ENCODE measurements at places on chromosomes 7 and 10.

- DNase-seq: peak; percentile 84
Observed at GRCh38 chr10:3482200-3482993, 302.6 kb downstream of the KLF6 start.

GRCh38 chr10:95178266-95178665 is 15.8 kb upstream of the ACSM6 start:
- no peak for DNase-seq

- DNase-seq: no peak
Observed at GRCh38 chr10:98268694-98269431, 869 bp upstream of the LOXL4 start.

- no peak for DNase-seq
Observed at GRCh38 chr7:13201628-13202027, 514.2 kb downstream of the ARL4A start.

DNA sequence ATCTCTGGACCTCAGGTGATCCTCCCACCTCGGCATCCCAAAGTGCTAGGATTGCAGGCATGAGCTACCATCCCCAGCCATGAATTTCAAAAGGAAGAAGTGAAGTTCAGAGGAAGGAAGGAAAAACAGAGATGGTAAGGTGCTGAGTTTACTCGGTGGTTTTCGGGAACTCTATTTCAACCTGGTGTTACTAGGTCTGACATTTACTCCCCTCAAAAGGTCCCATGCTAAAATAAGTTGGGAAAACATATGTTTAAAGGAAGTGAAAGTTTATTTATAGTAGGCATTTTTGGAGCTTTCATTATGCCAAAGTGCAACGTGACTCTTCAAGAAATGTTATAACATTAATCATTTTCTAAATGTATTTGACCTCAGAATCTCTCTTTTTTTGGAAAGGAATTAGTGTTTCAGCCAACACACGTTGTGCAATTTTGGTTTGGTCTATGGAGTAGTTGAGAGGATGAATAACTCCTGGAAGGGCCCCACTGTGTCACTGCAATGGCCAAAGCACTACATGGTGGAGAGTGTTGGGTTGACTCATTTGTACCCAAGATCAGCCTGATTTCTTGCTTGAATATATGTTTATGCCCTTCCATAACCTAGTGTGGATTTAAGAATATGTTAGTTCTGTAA is 114.7 kb upstream of the FAM171A1 start:
- peak; percentile 35 for DNase-seq

GRCh38 chr10:23048191-23048590 is 47.2 kb upstream of the MSRB2 start:
- DNase-seq: no peak

- no peak for DNase-seq
Observed at GRCh38 chr7:157650131-157650631, 313.4 kb downstream of the DNAJB6 start.

GRCh38 chr7:45643630-45644029 is 69.5 kb downstream of the ADCY1 start:
- no peak for DNase-seq

GRCh38 chr7:103918631-103919271 is 70.7 kb downstream of the RELN start:
- DNase-seq: no peak

- no peak for DNase-seq
Observed at GRCh38 chr10:14727924-14728323, 46.8 kb downstream of the FAM107B start.

- no peak for DNase-seq
Observed at GRCh38 chr7:37198041-37198905, 250.4 kb downstream of the ELMO1 start.

GRCh38 chr7:66236713-66237303 is 31.7 kb downstream of the TPST1 start:
- peak; percentile 50 for DNase-seq

GRCh38 chr7:3201306-3201705 is 99.7 kb upstream of the SDK1 start:
- no peak for DNase-seq

DNA sequence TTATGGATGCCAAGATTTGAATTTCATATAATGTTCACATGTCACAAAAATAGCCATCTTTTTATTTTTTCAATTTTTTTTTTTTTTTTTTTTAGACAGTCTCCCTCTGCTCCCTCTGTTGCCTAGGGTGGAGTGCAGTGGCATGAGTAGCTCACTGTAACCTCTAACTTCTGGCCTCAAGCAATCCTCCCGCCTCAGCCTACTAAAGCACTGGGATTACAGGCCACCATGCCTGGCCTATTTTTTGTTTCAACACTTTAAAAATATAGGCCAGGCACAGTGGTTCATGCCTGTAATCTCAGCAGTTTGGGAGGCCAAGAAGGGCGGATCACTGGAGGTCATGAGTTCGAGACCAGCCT is 246.3 kb downstream of the SKIDA1 start:
- no peak for DNase-seq

- no peak for DNase-seq
Observed at GRCh38 chr7:122006687-122007086, 133.7 kb downstream of the PTPRZ1 start.

DNA sequence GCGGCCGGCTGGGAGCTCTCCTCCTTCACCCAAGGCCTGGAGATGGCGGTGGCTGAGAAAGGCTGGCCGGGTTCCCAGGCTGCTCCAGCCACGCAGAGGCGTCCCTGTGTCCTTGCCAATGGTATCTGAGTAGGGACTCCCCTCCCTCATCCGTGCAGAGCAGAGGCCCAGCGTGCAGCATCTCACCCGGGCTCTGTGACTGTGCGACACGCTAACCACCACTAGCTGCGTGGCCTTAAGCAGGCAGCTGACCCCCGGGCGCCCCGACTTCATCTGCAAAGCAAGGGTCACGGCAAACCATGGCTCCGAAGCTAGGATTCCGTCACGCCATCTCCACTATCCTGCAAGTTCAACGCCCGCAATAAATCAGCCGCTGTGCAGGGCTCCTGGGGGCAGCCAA is 47.2 kb upstream of the TNRC18 start:
- DNase-seq: no peak

DNA sequence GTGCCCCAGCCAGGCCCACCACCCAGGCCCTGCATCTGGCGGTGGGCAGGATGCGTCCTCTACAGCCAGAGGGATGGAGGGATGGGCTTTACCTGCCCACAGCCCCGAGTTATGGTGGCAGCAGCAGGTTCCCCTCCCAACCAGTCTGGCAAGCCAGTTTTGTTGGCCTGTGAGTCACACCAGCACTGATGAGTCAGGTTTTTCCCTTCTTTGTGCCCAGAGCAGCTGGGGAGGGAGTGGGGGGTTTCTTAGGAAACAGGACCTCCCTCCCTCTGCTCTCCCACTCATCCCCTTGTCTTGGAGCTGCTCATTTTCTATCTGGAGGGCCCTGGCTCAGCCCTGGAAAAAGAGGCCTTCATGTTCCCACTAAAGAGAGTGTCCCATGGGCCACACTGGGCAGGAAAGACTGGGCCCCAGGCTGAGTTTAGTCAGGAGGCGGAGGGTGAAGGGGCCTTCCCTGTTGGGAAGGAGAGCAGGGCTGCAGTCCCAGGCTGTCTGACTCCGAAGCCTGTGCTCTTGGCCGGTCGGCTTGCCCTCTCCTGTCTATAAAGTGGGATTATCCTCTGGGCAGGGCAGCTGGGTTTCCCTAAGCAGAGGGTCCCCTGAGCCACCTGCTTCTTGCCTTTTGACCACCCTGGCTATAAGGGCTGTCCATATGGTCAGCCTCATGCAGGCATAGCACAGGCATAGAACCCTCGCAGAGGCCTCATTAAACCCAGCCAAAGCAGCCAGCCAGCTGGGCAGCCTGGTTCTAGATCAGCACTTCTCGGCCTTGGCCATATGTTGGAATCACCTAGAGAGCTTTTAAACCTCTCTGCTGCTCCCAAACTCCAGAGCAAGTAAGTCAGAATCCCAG is 30.2 kb upstream of the ANKRD2 start:
- peak; percentile 86 for DNase-seq

DNA sequence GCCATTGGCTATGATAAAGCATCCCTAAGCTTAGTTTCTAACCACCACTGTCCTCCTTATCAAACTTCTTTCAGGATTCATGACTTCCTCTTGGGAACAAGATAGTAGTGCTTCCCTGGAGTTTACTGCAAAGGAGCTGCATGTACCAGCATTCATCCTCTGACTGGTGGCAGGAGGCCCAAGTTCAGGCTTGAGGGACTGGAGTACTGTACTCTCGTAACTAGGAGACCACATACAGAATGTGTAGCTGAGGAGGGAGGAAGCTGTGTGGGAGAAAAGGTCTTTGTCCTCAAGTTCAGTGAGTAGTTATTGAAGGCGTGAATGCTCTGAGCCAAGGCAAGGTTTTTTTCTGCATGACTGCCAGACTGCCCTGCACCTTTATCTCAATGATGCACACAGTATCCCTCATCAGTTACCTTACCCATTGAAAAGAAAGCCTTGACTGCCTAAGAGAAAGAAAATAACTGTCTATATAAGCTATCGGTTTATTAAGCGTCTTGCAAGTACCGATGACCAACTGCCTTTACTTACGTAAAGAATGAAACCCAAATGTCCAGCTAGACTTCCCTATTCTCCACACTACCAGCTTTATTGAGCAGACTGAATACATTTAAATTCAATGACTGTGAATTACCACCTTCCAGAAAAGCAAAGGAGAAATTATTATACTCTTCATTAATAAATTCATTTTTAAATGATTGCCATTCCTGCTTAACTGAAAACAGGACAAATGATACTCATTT is 12.8 kb downstream of the SCRN1 start:
- no peak for DNase-seq

DNA sequence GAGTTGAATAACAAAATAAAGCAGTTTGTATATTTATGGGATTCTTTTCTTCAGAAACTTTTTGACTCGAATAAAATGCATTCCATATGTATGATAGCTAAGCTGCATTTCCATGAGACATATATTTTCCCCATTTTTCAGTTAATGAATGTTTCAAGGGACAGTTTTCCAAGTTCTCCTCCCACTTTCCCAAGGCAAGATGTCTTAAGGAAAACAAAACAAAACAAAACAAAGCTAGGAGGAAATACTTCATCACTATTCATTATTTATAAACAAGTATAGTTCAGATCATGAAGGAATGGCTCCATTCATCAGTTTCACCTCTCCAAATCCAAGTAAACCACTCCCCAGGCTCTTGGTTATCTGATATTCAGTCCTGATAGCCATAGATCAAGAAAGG is 261.0 kb downstream of the WDR11 start:
- no peak for DNase-seq

DNA sequence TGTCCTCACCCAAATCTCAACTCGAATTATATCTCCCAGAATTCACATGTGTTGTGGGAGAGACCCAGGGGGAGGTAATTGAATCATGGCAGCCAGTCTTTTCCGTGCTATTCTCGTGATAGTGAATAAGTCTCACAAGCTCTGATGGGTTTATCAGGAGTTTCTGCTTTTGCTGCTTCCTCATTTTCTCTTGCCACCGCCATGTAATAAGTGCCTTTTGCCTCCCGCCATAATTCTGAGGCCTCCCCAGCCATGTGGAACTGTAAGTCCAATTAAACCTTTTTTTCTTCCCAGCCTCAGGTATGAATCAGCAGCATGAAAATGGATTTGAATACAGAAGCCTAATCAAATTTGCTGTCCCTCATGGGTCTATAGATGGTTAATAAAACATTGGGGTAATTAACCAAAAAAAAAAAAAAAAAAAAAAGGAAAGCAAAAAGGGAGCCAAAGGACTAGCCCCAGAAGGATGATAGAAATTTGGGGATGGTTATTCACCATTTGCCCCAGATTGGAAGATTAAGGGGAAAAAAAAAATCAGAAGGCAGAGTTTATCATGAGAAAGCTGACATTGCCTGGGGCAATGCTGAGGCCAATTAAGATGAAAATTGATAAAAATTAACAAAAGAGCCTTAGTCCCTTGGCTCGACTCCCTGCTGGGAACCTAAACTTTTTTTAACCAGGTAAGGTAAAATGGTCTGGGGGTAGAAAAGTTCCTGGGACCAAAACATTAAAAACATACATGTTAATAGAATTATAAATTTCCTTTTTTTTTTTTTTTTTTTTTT is 27.6 kb downstream of the AVL9 start:
- DNase-seq: no peak

DNA sequence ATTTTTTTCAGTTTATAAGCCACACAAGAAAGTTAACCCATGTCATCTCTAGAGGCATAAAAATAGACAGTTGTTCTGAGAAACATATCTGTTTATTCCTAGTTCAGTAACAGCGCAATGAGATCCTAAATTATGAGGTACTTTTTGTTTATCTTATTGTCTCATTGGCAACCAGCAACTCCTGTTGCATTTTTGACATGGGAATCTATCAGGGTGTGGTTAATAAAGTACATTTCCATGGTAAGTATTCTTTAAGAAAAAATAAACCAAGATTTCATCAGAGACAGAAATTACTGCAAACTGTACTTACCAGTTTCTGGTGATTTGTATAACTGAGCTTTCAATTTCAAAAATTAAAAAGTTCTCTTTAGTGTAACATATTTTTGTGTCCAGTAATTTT is 9.0 kb downstream of the FAS start:
- DNase-seq: peak; percentile 27

- peak; percentile 48 for DNase-seq
Observed at GRCh38 chr7:131843898-131844331, 287.5 kb upstream of the PODXL start.

GRCh38 chr10:114024876-114025610 is 18.6 kb upstream of the ADRB1 start:
- peak; percentile 17 for DNase-seq

DNA sequence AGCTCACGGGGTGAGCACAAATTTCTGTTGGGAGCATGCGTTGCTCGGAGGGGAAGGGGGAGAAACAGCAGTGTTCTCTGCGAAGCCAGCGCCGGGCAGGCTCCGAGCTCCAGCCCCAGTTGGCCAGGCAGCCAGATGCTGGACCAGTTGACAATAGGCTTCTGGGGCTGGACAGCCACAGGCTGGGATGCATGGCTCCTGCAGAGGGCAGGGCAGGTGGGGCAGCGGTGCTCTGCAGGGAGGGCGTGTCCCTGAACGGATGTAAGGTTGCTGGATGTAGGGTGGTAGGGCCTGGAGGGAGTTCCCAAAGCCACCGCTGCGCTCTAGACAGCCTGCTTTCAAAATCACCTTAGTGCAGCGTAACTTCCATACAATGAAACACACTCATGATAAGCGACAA is 574.9 kb downstream of the GLRX3 start:
- no peak for DNase-seq

GRCh38 chr10:13773496-13774170 is 186.9 kb downstream of the PRPF18 start:
- no peak for DNase-seq

GRCh38 chr7:22855049-22855392 is 32.4 kb upstream of the TOMM7 start:
- DNase-seq: no peak

DNA sequence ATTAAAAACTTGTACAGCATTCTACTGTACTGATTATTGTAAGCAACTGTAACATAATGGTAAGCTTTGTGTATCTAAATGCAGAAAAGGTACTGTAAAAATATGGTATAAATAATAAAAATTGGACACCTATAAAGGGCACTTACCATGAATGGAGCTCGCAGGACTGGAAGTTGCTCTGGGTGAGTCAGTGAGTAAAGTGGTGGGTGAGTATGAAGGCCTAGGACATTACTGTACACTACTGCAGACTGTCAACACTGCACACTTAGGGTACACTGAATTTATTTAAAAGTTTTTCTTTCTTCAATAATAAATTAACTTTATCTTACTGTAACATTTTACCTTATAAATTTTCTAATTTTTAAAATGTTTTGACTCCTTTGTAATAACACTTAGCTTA is 118.6 kb upstream of the ASAH2 start:
- DNase-seq: no peak
